ENCODE measurements at places on chromosomes 2 and 18.

GRCh38 chr2:10264506-10265328, 38.0 kb upstream of the HPCAL1 start:
- DNase-seq: no peak

GRCh38 chr2:187055463-187055862, 206.5 kb upstream of the ZSWIM2 start:
- no peak for DNase-seq

- no peak for DNase-seq
These were observed 325.6 kb upstream of the TNP1 start for GRCh38 chr2:217185265-217185995.

GRCh38 chr2:68438455-68439303, 28.4 kb downstream of the FBXO48 start:
- DNase-seq: no peak

GRCh38 chr2:10168221-10168620, 45.7 kb downstream of the RRM2 start:
- DNase-seq: no peak

DNA sequence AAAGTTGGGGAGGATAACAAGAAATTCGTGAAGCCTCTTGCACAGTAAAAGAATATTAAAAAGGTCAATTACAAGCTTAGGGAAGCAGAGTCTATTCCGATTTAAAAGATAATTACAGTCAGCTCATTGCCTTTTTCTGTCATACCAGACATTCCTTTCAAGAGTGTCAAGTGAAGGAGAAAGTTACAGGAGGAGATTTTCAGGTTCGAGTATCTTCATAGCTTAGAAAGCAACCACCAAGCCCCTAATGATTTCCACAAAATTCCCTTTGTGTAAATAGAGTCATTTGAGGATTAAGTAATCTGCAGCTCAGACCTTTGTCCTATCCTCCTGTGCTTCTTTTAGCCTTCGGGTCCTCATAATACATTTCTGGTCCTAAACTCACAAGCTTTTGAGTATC, 414.9 kb downstream of the CDH2 start:
- no peak for DNase-seq

DNA sequence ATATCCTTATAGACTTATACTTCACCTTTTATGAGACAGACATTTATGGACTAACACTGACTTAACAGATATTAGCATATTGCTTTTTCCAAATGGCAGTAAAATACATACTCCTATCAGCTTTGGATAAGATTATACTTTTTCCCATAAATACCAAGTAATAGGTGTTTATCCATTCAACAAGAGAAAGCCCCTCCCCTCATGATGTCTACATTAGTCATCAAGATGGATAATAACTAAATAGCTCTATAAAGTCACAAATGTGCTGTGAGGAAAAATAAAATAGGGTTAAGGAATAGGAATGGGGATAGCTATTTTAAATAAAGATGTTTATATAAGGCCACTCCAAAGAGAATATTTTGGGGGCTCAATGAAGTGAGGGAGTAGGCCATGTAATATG, 39.4 kb downstream of the CSRNP3 start:
- no peak for DNase-seq

- no peak for DNase-seq
These were observed 4.5 kb upstream of the GAL3ST2 start for GRCh38 chr2:241772063-241772499.

- DNase-seq: no peak
These were observed 93.8 kb downstream of the C2orf74 start for GRCh38 chr2:61255580-61256437.

- DNase-seq: no peak
These were observed 94.3 kb upstream of the ITGB6 start for GRCh38 chr2:160294339-160294803.

DNA sequence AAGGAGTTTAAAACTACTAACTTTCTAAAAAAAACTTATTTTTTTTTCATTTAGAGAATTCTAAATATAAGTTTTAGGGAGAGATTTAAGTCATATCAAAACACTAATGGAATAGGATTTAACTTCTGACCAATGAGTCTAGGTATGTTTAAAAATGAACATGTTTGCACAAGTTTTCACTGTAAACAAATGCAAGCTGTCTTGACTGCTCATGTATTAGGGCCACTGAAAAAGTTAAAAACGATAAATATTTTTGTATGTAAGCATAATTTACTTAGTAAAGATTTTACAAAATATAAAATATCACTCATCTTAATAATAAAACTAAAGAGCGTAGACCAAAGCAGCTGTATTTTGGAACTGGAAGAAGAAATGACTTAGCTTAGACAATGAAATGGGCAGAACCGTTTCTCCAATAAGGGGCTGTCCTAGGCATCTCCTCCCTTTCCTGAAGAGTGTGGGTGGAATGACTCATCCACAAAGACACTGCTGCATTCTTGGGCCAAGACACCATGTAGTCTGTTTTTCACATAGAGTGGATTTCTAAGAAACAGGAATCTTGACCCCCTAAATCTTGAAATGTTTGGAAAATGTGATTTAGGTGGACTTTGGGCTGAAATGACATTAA, 118.8 kb downstream of the MEP1B start:
- no peak for DNase-seq

- no peak for DNase-seq
These were observed 71.4 kb upstream of the ITGB6 start for GRCh38 chr2:160271171-160272086.

GRCh38 chr2:61091485-61091884, 25.8 kb downstream of the SANBR start:
- DNase-seq: no peak

DNA sequence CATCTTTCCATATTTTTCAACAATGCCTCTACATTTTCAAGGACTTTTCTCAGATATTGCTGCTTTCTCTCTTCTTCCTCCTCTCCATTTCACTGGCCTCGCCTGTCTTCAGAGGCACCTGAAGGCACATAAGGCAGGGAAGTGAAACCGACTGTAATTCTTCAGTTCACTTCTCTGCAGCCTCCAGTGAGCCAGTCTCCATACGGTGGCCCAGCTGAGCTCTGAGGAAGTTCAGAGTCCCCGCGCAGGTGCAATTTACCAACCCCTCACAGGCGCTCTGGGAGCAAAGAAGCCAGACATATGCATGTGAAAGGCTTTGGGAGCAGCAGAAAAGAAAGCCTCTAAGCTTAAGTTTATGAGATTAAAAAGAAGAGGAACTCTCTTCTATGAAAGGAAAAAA, 12.4 kb downstream of the KLHL14 start:
- DNase-seq: no peak

DNA sequence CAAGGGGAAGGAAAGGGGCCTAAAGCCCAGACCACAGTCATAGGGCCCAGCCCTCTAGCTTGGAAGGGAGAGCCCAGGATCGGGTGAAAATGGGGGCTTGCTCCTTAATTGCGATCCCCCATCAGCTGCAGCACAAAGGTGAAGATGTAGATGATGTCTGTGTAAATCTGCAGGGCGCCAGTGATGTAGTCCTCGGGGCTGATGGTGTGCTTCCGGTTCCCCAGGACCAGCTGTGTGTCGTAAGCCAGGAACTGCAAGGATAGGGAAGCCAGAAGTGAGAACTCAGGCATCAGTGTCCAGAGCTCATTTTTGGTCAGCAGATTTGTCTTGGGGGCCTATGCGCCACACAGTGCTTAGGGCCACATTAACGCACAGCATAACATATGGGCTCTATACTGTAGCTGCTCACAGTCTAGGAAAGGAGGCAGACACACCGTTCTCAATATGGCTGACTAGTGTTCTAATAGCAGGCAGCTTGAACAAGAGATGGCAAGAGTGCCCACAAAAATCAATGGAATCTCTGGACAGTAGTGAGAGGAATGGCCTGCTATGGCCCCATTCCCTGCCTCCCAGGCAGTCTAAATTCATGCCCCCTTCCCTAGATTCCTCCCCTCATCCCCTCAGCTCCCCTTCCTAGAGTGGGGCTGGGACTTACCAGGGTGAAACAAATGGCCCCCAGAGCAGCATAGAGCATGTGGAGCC, 5.2 kb downstream of the PNKD start:
- DNase-seq: no peak

GRCh38 chr2:166344286-166345113, 31.2 kb downstream of the SCN9A start:
- no peak for DNase-seq

DNA sequence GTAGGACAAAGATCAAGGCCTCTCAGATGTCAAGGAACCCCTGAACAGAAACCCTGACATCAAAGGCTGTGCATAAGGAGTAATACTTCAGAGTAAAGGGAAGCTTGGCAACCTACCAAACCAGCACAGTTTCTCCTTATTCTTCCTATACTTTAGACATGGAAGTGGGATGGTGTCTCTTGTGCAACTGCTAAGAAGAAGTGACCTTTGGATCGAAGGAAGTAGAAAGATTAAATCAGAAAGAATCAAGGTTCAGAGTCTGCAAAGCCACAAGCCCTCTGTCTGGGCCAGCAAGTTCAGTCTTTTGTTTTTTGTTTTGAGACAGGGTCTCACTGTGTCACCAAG, 66.2 kb upstream of the SLC39A10 start:
- DNase-seq: no peak

- DNase-seq: no peak
These were observed 70.8 kb downstream of the LRP2 start for GRCh38 chr2:169291517-169291916.

GRCh38 chr2:190634381-190634780, 14.5 kb upstream of the NAB1 start:
- DNase-seq: no peak

GRCh38 chr2:59174536-59175243, 933.6 kb upstream of the FANCL start:
- no peak for DNase-seq

DNA sequence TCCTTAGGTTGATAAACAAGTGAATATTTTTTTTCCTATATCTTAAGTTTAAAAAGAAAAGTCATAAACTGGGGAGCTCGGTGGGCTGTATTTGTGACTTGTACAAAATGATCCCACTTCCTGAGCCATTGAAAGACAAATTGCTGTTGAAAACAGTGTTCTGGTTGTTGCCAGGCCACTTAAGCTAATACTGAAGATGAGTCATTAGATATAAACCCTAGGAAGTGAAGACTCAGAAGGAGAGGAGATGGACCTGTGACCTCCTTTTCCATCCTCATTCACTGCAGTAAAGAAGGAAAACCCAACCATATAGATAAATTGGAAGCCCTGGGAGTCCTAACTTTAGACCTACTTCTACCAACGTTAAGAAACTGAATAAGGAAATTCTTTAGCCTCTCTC, 46.2 kb upstream of the SERPINE2 start:
- DNase-seq: no peak

- no peak for DNase-seq
These were observed 213.0 kb downstream of the PIEZO2 start for GRCh38 chr18:10936176-10937053.

GRCh38 chr18:48410095-48410920, 1.1 kb upstream of the ZBTB7C start:
- DNase-seq: peak; percentile 98

GRCh38 chr18:29849144-29849543, 1193.4 kb downstream of the DSC3 start:
- DNase-seq: no peak

- no peak for DNase-seq
These were observed 3.6 kb downstream of the TTR start for GRCh38 chr18:31595121-31595771.

GRCh38 chr2:46050027-46050426, 247.2 kb upstream of the EPAS1 start:
- DNase-seq: no peak

- peak; percentile 86 for DNase-seq
These were observed 2.8 kb upstream of the GAD1 start for GRCh38 chr2:170813611-170814532.

DNA sequence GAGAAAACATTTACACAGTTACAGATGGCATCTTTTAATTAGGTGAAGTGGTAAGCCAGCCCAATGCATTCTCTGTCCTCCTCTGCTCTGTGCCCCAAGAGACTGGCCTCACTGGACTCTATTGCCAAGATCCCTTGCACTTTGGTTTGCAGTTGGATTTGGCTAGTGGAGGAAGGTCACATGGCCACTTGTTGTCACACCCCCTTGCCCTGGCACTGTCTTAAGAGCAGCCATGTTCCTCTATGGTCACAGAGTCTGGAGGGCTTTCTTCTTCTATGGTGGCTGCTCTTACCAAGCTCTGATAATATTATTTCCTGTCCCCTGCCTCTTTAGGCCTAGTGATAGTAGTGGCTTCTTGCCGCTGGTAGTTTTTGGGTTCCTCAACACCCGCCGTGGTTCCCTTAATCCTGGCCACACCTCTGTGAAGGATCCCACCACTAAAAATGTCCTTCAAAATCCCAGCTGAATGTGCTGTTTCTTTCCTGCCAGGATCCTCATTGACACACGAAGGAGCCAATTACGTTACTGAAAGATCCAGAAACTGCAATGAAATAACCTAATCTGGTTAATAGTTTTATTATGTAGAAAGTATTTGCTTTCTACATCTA, 111.1 kb downstream of the CDC42EP3 start:
- DNase-seq: no peak
